IMR-90 (cell line): ENCODE measurements at places on chromosomes 16 and 17.

- no peak overlapping the region for H3K27ac ChIP-seq
- no peak overlapping the region for H3K4me3 ChIP-seq
- peaks cover 11% of the 10 kb centered on the region; the same call in 1 of the 2 replicates for H3K4me1 ChIP-seq
- DNase-seq, result no peak
- no peaks in the 10 kb centered on the region for H3K27me3 ChIP-seq
- H3K36me3 ChIP-seq, result peaks cover 1% of the 10 kb centered on the region; the same call in 1 of the 2 replicates
These were observed 115.1 kb downstream of the ZFHX3 start for GRCh38 chr16:72932677-72933335.

DNA sequence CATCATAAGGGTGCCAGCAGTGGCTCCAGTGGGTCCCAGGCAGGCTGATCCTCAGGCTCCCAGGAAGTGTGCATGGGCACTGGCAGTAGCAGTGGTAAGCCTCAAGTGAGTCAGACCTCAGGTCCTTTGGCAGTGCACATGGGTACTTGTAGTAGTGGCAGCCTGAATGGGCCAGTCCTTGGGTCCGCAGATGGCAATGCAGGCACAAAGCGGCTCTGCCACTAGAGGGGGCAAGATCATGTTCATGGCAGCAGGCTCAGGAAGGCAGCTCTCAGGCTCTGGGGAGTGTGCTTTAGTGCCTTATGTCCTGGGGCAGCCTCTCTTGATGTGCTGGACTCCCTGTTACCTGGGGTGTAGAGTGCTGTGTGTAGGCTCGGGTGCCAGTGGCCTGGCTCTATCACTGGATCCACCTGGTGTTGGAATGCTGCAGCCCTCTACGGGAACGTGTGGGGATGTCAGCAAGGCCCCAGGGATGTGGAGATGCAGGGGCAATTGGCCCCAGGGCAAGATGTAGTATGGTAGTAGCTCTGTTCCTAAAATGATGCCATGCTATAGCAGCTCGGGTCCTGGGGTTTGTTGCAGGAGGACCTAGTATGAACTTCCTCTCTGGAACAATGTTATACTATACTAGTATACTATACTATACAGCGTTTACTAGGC, 11.0 kb downstream of the ACSM3 start:
- no peaks in the 10 kb centered on the region for H3K4me1 ChIP-seq
- H3K27me3 ChIP-seq, result no peaks in the 10 kb centered on the region
- no peak overlapping the region for H3K4me3 ChIP-seq
- DNase-seq, result peak; percentile 53

DNA sequence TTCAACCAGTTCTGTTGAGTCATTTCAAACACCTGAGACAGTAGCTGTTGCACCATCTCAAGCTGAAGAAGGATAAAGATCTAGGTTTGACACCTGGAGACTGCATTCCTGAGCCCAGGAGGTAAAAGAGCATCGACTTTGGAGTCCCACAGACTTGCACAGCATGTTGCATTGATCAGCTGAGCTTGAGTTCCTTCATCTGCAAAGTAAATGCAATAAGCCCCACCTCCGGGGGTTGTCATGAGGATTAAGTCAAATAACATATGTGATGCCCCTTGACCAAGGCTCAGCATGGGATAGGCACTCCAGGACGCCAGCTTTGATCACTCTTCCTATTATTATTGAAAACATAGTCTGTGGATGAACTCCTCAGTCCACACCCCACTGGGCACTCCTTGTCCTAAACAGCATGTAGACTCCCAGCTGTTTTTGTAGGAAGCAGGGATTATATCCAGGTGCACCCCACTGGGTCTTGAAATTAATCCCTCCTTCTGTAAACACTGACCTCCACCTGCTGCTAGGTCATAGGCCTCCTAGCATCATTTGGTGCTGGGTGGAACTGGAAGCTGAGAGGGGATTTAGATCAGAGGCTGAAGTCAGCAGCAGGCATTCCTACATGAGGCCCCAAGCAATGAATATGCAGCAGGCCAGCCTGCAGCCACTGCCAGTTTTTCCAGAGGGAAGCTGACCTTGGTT, 259.0 kb downstream of the HS3ST4 start:
- no peaks in the 10 kb centered on the region for H3K36me3 ChIP-seq
- H3K4me1 ChIP-seq, result no peaks in the 10 kb centered on the region
- no peaks in the 10 kb centered on the region for H3K27me3 ChIP-seq
- H3K4me3 ChIP-seq, result no peak overlapping the region
- DNase-seq, result no peak
- no peak overlapping the region for H3K27ac ChIP-seq

DNA sequence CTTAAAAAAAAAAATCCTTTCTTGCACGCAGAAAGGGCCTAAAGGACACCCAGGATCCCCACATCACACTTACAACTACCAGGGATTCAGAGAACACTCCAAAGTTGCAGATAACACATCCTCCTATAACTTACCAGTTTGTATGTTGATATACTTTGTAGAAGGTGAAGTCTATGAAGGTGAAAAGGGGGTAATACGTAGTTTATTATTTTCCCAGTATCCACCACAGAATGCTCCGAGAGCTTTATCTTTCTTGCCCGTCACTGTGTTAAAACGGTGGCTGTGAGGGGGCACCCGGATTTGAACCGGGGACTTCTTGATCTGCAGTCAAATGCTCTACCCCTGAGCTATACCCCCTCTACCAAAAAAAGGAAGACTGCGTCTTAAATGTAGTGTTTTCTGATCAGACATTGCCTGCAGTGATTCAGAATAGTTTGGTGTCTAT, 7.9 kb upstream of the RPL23 start:
- H3K36me3 ChIP-seq, result no peaks in the 10 kb centered on the region
- no peaks in the 10 kb centered on the region for H3K27me3 ChIP-seq
- DNase-seq, result no peak

DNA sequence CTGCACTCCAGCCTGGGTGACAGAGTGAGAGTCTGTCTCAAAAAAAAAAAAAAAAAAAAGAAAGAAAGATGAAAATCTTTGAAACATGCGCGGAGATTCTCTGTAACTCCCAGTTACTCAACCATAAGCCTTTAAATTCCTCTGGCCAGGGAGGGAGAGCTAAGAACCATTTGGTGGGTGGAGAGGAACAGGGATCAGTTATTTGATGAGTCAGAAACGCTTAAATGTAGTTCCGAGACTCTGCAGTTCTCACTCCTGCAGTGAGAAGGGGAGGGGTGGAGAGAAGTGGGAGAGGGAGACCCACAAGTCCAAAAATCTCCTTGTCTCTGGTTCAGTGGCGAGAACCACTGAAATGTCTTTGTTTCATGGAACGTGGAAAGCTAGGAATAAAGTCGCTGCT, 266.7 kb downstream of the SOX9 start:
- no peak overlapping the region for H3K4me3 ChIP-seq
- no peaks in the 10 kb centered on the region for H3K36me3 ChIP-seq
- peak; percentile 96 for DNase-seq
- H3K4me1 ChIP-seq, result peaks cover 31% of the 10 kb centered on the region
- no peaks in the 10 kb centered on the region for H3K27me3 ChIP-seq

- no peaks in the 10 kb centered on the region for H3K27me3 ChIP-seq
- H3K4me1 ChIP-seq, result peaks cover 2% of the 10 kb centered on the region; the same call in 1 of the 2 replicates
- H3K27ac ChIP-seq, result peak overlapping the region; percentile 79; the same call in 1 of the 2 replicates
- no peak overlapping the region for H3K4me3 ChIP-seq
- H3K36me3 ChIP-seq, result peaks cover 40% of the 10 kb centered on the region
- peak; percentile 88 for DNase-seq
These were observed 53.1 kb upstream of the ABCC11 start for GRCh38 chr16:48300391-48300856.

DNA sequence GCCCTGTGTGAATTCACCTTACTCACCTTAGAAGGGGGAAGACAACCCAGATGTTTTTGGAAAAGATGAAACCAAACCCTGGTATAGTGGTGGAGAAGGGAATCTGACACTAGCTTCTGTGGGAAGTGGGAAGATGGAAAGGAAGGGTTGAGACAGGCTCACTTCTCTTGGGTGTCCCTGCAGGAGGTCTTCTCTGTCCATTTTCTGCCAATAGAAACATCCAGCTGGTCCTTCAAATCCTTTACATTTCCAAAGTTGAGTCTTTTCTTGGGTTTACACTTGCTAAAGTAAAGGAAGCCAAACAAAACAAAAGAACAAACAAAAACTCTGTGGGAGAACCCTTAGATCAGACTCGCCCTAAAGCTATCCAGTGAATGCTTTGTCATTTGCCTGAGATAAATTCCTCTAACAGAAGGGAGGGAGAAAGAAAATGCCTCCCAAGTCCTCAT, 10.2 kb downstream of the HOXB1 start:
- H3K27ac ChIP-seq, result no peak overlapping the region
- peaks cover 17% of the 10 kb centered on the region for H3K27me3 ChIP-seq
- no peaks in the 10 kb centered on the region for H3K36me3 ChIP-seq
- DNase-seq, result peak; percentile 67

GRCh38 chr16:16025214-16025968, 76.0 kb downstream of the ABCC1 start:
- peak; percentile 97 for DNase-seq
- H3K4me1 ChIP-seq, result peaks cover 60% of the 10 kb centered on the region
- peaks cover 44% of the 10 kb centered on the region for H3K36me3 ChIP-seq
- no peak overlapping the region for H3K4me3 ChIP-seq
- H3K27ac ChIP-seq, result peak overlapping the region; percentile 88
- H3K27me3 ChIP-seq, result no peaks in the 10 kb centered on the region

DNA sequence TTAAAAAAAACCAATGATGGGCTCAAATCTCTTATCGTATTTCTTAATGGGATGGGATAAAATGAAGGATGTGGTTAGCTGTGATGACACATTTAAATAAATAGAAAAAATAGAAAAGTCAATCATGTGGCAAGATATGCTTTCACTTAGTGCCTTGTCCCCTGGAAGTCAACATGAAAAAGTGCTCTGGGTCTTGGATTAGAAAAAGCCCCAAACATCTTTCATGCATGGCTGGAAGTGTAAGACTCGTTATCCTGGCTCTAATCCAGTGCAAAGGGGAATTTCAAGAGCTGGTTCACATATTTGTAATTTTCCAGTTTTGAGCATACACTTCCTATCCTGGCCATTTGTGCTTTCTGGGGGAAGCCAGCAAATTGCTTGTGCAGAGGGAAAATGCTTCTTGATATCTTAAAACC, 160.9 kb downstream of the MAP2K6 start:
- peak overlapping the region; percentile 26; the same call in 1 of the 2 replicates for H3K27ac ChIP-seq
- no peaks in the 10 kb centered on the region for H3K36me3 ChIP-seq
- DNase-seq, result peak; percentile 87
- peaks cover 13% of the 10 kb centered on the region for H3K4me1 ChIP-seq

DNA sequence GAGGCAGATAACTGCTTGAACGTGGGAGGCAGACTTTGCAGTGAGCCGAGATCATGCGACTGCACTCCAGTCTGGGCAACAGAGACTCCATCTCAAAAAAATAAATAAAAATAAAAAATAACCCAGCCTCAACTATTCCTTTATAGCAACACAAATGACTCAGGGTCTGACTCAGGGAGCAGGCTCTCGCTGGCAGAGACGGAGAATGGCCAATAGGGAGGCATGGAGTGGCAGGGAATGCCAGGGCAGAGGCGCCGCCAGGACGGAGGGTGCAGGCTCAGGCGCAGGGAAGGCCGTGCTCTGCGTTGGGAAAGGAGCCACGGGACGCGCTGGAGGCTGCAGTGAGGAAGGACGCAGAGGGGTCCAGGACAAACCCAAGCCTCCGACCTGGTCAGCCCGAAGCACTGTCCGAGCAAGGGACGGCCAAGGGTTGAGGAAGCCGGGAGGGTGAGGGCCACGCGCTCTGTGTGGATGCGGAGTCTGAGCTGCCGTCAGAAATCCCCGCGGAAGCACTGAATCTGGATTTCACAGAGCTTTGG, 40.3 kb downstream of the PKD1 start:
- no peaks in the 10 kb centered on the region for H3K4me1 ChIP-seq
- H3K4me3 ChIP-seq, result no peak overlapping the region
- peak; percentile 47 for DNase-seq
- H3K27ac ChIP-seq, result no peak overlapping the region

DNA sequence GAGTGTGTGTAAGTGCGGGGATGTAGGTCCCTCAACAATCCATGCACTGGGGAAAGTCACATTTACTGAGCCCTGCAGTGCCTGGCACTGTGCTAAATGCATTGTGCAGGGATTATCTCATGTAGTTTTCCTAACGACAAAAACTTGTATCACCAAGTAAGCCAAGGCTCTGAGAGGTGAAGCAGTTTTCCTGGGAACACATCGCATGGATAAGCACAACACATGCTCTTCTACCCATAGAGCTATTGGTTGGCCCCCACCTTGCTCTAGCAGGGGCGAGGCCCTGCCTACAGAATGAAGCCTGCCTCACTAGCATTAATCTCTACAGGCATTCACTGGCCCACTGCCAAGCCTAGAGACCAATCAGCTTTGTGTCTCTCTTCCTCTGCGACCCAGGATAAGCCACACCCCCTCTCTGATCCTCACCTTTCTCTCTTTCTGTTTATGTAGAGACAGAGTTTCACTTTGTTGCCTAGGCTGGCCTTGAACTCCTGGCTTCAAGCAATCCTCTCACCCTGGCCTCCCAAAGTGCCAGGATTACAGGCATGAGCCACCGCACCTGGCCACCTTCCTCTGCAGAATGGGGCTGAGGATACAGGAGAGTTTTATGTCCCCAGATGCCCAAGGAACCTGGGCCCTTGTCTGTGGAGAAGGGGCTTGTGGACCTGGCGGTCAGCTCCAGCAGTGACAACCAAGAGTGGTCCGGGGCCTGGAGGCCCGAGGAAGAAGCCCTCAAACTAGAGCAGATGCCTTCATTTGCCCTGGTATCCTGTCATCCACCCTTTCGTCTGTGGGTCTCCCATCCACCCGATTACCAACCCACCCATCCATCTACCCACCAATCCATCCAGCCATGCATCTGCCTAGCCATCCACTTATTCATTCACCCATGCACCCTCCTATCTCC, 12.8 kb downstream of the CDH16 start:
- H3K27ac ChIP-seq, result peak overlapping the region; percentile 26; the same call in 1 of the 2 replicates
- H3K4me1 ChIP-seq, result peaks cover 29% of the 10 kb centered on the region
- H3K36me3 ChIP-seq, result no peaks in the 10 kb centered on the region
- no peak overlapping the region for H3K4me3 ChIP-seq
